ENCODE measurements at places on chromosomes 3 and 15. TPM values are rescaled to one million over a fixed set of nuclear protein-coding genes. Genes with fewer than 3 reads are reported as not detected.

P2RY13 gene
- total RNA-seq: not detected

ACSBG1 gene
- total RNA-seq: 0.22 TPM

PCOLCE2 gene
- not detected for total RNA-seq

CLDN18 gene
- total RNA-seq: not detected

SOX2 gene
- not detected for total RNA-seq

HLTF gene
- 3.3 TPM for total RNA-seq

SNTN gene
- total RNA-seq: not detected

SV2B gene
- not detected for total RNA-seq

CHD2 gene
- total RNA-seq: 615 TPM

CCR9 gene
- total RNA-seq: 6.5 TPM

CORO2B gene
- total RNA-seq: not detected

Data from CD4-positive, alpha-beta T cell (primary cell).